ENCODE measurements at places on chromosomes 13 and 19.

DNA sequence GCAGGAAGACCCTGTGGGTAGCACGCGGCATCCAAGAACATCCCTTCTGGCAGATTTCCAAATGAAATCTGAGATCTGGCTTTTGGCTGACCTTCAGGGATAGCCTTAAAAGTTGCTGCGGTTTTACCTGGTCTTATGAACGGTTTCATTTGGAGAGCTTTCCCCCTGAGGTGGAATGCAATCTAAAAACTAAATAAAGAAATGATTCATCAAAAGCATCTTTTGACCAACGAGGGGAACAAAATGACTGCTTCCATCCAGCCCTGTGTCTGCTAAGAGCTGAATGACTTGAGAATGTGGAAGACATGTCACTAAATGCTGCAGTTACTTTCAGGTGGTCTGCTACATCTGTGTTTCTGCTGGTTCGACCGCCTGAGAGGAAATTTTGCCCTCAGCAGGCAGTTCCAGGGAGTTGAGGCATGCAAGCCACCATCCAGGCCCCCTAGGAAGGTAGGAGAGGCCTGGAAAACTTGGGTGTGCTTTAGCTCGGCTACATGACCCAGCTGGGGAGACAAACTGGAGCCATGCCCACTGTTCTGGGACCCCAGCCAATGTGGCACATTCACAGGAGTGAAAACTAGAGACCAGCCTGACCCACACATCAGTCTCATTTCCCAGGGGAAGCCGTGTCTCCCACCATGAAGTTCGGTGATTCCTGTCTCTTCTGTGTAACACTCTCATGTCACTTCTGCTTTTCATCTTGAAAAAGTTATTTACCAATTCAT is 175.1 kb upstream of the KL start:
- no peak for DNase-seq

- no peak for DNase-seq
Measured at GRCh38 chr13:29448174-29448573, 147.3 kb downstream of the SLC7A1 start.

GRCh38 chr13:110799246-110800236 is 86.0 kb downstream of the ING1 start:
- peak; percentile 59 for DNase-seq

DNA sequence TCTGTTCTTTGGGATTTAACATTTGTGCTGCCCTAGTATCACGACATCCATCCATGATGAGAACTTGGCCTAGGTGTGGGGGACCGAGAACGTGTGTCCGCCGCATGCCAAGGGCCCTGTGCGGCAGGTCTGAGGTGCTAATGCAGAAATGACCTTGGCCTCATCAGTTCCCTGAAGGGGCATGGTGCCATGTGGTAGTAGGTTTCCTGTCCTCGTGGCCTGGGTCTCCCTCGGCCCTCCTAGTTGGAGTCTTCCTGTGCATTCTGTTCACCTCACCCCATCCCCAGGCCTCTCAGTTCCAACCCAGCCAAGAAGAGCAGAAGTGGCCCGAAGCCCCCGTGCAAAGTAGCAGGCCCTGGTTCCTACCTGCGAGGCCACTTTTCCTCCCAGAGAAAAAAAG is 59.8 kb downstream of the GGACT start:
- DNase-seq: no peak

DNA sequence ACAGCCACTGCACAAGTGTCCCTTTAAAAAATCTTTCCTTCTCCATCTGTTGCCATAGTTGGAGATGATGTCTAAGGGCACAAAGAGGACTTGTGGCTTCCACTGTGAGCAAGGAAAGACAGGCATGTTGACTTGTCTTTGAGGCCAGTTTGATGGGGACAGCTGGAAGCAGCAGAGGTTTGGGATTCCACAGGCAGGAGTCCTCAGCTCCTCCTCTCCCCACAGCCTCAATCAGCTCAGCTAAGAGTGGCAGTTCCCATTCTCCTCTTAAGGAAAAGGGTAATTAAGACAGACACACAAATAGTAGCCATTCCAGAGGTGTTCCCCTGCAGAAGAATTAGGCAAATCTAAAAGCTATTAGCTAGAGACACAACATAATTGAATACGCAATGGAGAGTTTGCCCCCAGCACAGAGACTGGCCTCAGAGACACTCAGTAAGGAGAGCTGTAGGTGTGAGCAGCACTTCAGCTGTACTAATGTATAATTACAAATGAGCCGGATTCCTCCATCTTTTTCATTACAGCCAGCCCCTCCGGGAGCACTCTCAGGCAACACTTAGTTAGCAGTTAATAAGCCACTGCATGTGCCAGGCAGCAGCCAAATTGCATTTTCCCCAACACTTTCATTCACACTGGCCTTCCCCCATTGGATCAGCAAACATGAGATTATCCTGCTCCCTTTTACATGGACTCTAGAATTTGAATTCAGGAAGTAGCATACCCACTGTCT is 434.0 kb downstream of the FOXO1 start:
- no peak for DNase-seq

DNA sequence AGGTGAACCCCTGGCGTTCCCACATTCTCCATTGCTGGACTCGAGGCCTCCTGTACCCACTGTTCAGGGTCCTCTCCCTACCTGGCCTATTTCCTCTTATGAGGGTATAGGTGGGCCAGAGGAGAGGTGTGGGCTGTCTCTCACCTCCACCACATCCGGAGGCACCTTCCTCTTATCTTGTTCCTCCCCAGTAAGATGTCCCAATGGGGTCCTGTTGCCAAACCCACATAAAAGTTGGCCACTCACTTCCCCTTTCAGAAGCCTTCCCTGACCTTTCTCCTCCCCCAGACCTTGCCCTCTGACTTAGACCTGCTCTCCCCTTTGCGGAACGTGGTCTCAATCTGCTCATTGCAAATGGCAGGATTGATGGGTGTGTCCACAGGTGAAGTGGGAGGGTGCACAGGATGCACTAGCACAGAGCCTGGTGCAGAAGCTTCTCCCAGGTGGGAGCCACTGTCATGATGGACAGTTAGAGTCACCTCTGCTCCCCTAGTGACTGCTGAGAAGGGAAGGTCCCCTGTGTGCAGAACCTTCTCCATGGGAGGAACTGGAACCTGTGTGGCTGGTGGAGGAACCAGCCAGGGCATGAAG is 1.3 kb downstream of the CYP4F3 start:
- DNase-seq: no peak

DNA sequence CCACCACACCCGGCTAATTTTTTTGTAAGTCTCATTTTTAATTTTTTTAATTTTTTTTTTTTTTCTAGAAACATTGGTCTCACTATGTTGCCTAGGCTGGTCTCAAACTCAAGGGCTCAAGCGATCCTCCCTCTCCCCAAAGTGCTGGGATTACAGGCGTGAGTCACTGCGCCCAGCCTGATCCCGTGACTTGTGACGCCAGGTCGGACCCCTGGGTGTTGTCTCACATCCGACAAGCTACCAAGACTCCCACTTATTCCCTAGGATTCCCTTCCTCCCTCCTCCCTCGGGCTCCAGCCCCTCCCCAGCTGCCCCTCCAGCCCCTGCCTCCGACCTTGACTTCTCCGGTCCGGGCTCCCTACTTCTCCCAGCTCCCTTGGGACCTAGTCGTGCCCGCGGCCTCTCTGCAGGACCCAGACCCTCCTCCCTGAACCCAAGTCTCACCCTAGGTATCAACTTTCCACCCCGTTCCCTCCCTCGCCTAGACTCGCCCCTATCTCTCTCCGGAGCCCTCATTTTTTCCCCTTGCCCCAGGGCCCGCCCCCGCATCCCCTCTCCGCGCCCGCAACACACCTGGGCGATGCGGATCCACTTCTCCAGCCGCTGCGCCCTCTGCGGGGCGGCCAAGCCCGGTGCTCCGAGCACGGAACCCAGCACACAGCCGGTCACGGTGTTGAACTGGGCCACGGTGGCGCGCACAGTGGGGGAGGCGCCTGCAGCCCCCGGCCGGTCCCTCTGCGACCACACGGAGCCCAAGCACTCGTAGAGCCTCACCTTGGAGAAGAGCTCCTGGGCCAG is 13.1 kb downstream of the RGL3 start:
- no peak for DNase-seq

- peak; percentile 55 for DNase-seq
Measured at GRCh38 chr19:46813839-46814358, 25.5 kb upstream of the SLC1A5 start.

DNA sequence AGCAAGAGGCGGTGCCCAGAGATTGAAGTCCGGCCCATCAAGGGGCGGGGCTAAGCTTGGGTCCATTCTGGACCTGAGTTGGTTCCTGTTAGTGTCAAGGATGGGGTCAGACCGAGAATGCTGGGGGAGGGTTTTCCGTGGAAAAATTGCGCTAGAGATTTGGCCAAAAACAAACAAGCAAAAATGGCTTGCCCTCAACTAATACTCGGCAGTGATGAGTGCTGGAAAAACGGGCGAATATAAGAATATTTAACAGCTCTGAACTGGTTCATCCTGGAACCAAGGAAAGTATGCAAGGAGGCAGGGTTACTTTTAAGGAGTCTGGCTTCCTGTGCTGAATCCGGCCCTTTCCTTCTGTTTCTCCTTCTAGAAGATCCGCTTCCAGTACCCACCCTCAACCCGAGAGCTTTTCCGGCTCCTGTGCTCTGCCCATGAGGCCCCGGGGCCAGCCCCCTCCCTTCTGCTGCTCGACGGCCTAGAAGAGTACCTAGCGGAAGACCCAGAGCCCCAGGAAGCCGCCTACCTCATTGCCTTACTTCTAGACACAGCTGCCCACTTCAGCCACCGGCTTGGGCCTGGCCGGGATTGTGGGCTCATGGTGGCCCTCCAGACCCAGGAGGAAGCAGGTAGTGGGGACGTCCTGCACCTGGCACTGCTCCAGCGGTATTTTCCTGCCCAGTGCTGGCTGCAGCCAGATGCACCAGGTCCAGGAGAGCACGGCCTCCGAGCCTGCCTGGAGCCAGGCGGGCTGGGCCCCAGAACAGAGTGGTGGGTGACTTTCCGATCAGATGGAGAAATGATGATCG is 880 bp downstream of the SWSAP1 start:
- no peak for DNase-seq

- peak; percentile 29 for DNase-seq
Measured at GRCh38 chr19:45569619-45570421, 14.8 kb downstream of the OPA3 start.

DNA sequence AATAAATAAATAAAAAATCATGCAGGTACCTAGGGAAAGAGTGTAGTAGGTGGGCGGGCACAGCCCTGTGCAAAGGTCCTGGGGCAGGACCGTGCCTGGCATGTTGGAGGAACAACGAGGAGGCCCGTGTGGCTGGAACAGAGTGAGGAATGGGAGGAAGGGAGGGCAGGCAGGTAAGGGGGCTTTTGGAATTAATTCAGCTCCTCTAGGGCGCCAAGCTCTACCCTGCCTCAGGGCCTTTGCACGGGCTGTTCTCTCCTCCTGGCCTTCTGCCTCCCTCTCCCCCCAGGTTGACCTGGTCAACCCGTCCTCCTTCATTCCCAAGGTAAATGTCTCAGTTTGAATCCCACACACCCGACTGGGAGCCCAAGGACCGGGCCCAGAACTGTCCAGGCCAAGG is 31.1 kb upstream of the SEMA6B start:
- no peak for DNase-seq

GRCh38 chr13:24693862-24694471 is 13.8 kb downstream of the ATP12A start:
- DNase-seq: peak; percentile 36

GRCh38 chr19:38683393-38684077 is 36.1 kb downstream of the ACTN4 start:
- peak; percentile 97 for DNase-seq

DNA sequence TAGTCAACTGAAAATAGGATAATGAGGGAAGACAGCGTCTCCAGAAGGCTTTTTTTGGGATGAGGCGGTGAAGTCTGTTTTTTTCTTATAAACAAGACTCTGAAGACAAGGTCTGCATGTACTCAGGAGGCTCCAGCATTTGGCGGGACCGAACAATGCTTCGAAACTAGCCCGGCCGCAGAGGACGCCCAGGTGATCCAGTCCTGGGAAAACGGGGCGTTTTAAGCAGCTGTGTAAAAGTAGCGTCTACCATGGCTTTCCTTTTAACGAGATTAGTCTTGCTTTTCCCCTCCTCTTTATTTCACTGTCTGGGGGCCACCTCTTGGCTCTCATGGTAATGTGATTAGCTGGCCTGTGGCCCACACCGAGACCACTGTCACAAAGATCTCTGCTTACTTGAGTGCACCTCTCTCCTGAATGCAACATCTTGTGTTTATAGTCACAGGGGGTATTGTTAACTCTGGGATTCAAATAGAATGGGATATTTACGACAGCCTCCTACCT is 29.4 kb upstream of the GTF3A start:
- no peak for DNase-seq

DNA sequence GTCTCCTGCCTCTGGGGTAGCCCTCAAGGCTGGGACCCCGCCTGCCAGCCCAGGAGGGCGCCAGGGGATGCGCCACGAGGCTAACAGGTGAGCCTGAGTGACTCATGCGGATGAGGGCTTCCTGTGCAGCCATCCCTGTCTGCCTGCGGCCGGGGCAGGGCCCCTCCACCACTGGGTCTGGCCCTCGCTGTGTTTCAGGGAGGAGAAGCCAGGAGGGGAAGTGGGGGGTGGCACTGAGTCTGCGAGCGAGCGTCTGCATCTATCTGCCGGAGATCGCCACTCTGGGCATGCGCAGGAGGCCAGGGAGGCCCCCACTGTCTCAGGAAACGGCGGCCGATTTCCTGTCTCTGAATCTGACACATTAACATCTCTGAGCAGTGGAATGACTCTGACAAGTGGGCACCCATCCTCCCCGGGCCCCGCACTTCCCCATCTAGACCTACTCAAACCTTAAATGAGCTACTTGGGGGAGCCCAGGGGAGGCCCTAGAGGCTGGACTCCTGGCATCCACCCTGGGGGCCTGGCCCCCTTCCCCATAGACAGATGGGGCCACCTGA is 19.7 kb downstream of the RFX1 start:
- DNase-seq: peak; percentile 87

GRCh38 chr19:29413435-29413834 is 112.4 kb upstream of the VSTM2B start:
- DNase-seq: no peak

Data from fibroblast of skin of back (primary cell).